Stromal cell of bone marrow (primary cell): ENCODE measurements at places on chromosomes 3 and 15.

- no peak for DNase-seq
Observed at GRCh38 chr3:172705170-172705569, 5.7 kb downstream of the NCEH1 start.

- no peak for DNase-seq
Observed at GRCh38 chr3:15454965-15455364, 27.6 kb downstream of the EAF1 start.

- DNase-seq: no peak
Observed at GRCh38 chr3:118181274-118181673, 853.4 kb downstream of the IGSF11 start.

DNA sequence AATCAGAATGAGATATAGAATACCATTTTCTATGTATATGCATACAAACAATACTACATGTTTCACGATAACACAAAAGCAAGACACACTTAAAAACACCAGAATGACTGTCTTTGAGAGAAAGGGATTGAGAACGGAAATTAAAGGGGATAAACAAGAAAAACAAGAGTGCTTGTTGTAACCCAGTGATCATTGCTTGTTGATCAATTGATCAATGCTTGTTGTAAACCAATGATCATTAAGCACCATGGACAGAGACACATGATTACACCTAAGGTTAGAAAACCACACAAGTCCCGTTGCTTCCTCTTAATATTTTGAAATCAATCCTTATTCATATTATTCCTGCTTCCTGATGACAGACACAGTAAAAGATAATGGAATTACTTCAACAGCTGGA lies 1.1 kb upstream of the OR4F15 start:
- no peak for DNase-seq

- no peak for DNase-seq
Observed at GRCh38 chr3:23662079-23662617, 143.6 kb upstream of the UBE2E1 start.

GRCh38 chr3:161305095-161305991 lies 66.0 kb downstream of the SPTSSB start:
- DNase-seq: no peak

DNA sequence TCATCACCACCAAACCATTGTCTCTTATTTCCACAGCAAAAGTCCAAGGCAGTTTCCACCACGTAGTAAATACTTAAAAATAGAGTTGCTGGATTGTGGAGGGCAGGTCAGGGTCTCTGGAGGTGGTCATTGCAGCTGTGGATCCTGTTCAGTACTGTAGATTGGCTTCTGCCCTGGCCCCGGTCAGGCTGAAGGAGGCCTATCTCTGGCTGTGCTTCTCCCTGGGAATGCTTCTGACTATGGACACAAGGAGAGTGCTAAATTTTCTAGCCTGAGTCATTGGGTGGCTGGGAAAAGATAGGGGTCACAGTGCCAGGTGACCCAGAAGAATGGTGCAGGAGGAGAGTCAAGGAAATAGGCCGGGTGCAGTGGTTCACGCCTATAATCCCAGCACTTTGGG lies 26.3 kb upstream of the GMPPB start:
- no peak for DNase-seq

- no peak for DNase-seq
Observed at GRCh38 chr15:48225771-48226170, 19.7 kb downstream of the SLC12A1 start.

GRCh38 chr3:131505421-131505820 lies 2.6 kb upstream of the MRPL3 start:
- DNase-seq: no peak

DNA sequence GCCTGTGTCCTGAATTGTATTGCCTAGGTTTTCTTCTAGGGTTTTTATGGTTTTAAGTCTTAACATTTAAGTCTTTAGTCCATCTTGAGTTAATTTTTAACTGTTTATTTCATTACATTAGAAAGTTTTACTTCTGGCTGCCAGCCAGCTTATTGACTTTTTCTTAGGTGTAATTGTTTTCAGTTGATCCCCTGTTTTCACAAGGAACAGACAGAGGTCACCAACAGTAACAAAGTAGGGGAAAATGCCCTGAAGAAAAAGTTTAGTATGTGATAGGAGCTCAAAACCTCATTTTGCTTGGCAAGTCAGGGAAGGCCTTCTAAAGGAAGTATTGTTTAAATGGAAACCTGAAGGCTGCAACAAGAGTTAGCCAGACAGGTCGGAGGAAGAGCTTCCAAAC lies 10.4 kb downstream of the WDR48 start:
- DNase-seq: no peak

DNA sequence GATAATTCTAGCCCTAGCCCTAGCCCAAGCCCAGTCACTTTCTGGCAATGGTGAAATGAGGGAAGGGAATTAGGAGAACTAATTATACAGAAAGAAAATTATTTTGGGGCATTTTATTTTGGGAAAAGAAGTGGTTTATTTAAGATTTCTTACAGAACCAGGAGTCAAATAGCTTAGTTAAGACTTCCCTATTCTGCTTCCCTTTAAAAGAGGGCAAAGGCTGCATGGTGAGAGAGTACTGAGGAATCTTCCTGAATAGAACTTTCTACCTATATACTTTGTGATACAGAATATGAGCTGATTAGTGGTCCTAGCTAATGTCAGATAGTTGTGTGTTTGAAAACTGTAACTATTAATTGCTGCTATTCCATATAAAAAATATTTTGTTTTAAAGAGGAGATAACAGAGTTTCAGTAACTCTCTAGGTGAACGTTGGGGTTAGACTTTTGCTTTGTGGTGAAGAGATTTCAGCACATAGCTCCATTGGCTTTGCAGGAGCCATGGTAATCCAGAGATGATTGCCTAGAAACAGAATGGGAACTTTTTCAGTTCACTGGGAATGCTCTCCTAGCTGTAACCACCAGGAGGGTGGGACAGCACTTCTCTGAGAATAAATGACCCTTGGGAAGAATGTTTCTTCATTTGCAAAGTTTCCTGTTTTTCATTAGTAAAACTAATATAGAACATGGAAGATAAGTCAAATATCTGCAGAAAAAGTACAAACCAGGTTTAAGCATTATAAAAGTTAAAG lies 5.3 kb upstream of the GCSAM start:
- DNase-seq: no peak

DNA sequence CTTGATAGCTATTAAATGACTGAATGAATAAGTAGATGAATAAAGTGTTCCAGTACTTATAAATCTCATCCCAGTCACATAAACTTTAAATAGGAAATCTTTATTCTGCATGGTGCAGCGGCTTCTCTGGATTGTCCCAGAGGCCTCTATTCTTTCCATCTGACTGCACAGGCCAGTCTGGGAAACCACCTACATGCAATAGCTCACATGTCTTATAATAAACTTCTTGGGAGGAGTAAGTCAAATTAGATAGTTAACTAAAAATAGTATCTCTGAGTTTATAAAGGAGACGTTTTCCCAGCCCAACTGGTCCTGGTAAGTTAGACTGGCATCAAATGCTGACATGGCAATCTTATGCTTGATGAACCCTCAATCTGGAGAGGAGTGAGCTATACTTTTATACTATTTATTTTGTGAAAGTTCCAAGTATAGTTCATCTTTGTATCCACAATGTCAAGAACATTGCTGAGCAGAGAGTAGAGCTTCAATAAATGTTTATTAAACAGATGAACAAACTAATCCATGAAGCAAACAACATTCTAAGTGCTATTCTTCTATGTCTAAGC lies 417.6 kb downstream of the TIGIT start:
- no peak for DNase-seq

- DNase-seq: no peak
Observed at GRCh38 chr3:133949438-133949837, 53.8 kb upstream of the RAB6B start.

DNA sequence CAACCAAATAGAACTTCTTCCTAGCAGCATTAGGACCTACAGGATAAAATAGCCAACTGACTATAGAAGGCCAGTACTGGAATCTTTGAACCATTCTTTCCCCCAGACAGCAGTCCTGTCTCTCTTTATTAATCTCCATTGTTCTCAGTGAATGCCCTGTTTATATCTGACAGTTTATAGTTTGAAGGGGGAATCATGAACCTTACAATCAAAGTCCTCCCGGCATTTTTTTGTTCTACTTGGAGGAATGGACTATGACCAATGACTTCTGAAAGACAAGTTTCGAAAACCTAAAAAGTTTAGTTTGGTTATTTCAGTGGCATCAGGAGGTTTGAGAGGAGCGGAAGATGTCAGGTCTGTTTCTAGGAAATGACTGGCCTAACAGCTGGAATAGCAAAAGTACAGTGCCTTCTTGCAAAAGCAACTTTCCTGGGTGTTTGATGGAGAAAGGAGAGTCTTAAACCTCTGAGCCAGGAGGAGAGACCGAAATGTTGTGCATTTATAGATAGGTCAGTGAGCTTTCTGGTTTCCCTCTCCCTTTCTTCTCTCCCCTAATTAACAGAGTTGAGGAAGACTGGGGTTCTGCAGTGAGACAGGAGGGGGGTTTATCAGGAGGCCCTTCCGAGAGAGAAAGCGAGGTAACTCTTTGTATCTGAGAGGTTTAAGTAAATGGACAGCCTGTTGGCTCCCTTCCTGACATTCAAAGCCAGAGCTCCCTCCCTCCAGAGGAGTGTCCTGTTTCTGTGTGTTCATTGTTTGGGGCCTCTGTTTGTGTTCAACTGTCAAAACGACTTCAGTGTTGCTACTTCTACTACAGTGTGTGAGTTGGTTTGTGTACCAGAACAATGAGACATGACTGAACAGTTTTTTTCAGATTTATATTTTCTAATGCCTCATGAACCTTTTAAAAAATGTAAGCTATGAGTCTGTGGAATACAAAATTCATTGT lies 383.0 kb upstream of the RARB start:
- DNase-seq: no peak

DNA sequence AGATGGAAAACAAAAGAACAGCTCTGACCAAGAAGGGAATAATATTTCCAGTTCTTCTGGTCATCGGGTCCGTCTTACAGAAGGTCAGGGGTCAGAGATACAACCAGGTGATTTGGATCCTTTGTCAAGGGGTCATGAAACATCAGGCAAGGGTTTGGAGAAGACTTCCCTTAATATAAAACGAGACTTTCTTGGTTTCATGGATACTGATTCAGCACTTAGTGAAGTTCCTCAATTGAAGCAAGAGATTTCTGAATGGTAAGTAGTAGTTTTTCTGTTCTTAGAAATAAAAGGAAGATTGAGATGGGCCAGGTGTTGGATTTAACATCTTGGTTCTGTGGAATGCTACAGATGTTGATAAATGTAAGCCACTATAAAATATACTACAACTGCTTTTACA lies 9.5 kb downstream of the MGA start:
- DNase-seq: no peak

DNA sequence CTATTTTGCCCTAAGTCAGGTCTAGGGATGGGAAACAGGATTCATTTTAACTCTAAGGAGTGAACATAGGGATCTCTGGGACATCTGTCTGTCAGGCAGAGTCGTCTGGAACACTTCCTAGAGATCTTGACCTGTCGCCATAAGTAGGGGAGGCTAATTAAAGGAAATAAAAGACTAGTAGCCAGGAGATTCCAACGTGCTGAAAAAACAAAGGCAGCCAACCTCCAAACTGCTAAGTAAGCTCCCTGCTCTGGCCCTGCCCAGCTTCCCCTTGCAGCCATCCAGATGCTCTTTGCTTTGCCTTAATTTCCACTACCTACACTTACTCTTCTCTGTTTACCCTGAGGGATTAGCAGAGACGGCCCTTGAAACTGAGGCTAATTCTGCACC lies 18.4 kb upstream of the TSEN2 start:
- DNase-seq: no peak

- no peak for DNase-seq
Observed at GRCh38 chr3:185400866-185401265, 37.9 kb downstream of the MAP3K13 start.

GRCh38 chr3:11053926-11054503 lies 61.5 kb downstream of the SLC6A1 start:
- DNase-seq: peak; percentile 10

DNA sequence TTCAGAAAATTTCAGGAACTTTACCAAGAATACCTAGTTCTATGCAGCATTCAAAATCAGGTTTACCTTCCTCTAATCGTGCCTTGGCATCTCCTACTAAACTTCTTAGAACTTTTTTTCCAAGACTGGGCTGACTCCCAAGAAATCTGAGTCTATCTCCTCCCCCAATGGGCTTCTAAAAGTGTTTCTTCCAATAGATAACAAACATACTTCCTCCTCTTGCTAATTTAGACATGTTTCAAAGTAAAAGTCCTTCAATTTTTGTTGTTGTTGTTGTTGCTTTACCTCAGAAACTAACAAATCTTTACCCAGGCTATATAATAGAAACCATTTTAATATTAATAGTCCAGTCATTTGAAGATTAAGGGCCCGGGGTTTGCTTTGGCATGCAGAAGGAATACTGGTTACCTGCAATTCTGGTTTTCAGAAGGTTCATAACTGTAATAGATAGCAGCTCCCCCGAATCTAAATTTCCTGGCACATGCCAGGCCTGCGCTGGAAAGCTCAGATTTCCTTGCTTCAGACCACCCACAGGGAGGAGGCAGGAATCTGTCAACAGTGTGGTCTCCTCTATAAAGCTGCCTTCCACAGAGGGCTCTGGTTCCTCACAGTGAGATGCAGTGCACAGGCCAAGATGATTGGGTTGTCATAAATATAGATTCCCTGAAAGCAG lies 188.7 kb downstream of the THRB start:
- DNase-seq: no peak

GRCh38 chr3:30098653-30099455 lies 507.5 kb upstream of the TGFBR2 start:
- peak; percentile 24 for DNase-seq

- DNase-seq: peak; percentile 38
Observed at GRCh38 chr3:59052803-59053411, 3.1 kb upstream of the CFAP20DC start.

DNA sequence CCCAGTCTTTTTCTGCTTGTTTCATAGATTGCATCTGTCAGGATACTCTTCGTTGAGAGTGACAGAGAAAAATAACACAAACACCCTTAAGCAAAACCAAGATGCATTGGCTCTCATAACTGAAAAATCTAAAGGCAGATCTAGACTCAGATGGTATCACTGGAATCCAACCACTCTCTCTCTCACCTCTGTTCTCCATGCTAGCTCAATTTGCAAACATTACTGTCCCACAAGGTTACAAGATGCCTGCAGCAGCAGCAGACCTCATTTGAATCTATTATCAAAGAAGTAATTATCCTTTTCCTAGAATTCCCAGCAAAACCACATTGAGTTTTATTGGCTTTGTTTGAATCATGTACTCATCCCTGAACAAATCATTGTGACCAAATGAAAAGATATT lies 19.1 kb upstream of the PCOLCE2 start:
- DNase-seq: no peak

DNA sequence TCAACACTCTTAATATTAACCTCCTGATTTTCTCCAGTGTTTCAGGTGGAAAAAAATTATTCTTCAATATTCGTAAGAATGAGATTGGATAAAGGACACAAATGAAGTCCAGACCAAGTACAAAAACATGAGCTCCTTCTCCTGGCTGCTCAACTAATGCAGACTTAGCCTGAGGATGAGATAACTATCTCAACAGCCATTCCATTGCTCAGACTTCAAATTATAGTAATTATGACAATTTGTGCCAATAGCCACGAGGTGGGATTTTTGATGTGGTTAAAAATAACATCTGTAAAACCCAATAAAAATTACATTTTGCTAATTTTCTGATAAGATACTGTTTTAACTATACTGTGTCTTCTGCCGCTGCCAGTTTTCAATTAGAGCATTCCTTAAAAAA lies 323.6 kb downstream of the SOX2 start:
- DNase-seq: no peak
